Liver (tissue), 10 donors: ENCODE measurements at places on chromosomes 11 and 22. TPM values are rescaled to one million over a fixed set of nuclear protein-coding genes. Genes with fewer than 3 reads are reported as not detected.

The BDNF gene
- total RNA-seq: 0.28 TPM

The OR51I1 gene
- total RNA-seq: 0.23 TPM

The RCOR2 gene
- 0.19 TPM for total RNA-seq

The SMDT1 gene
- total RNA-seq: 7.2 TPM

The SYT7 gene
- total RNA-seq: 2.1 TPM

The PDE2A gene
- total RNA-seq: 9.3 TPM

The TM7SF2 gene
- total RNA-seq: 69.4 TPM

The HPX gene
- total RNA-seq: 9,224 TPM
